ENCODE measurements at places on chromosomes 3 and 15. TPM values are rescaled to one million over a fixed set of nuclear protein-coding genes. Genes with fewer than 3 reads are reported as not detected.

TM4SF1 gene
- total RNA-seq: not detected

ATP10A gene
- 17.6 TPM for total RNA-seq

FOXB1 gene
- total RNA-seq: not detected

PRR23C gene
- total RNA-seq: not detected

FRMD5 gene
- total RNA-seq: not detected

CPLX3 gene
- total RNA-seq: 0.19 TPM

ARIH1 gene
- 351 TPM for total RNA-seq

FURIN gene
- total RNA-seq: 130 TPM

TNFAIP8L3 gene
- not detected for total RNA-seq

- no peak for DNase-seq
Observed at GRCh38 chr15:99564221-99565048, 1.3 kb upstream of the MEF2A start.

- no peak for DNase-seq
Observed at GRCh38 chr3:45946307-45946706, 3.0 kb downstream of the CXCR6 start.

GRCh38 chr3:38482951-38483350 lies 13.2 kb upstream of the EXOG start:
- no peak for DNase-seq

DNA sequence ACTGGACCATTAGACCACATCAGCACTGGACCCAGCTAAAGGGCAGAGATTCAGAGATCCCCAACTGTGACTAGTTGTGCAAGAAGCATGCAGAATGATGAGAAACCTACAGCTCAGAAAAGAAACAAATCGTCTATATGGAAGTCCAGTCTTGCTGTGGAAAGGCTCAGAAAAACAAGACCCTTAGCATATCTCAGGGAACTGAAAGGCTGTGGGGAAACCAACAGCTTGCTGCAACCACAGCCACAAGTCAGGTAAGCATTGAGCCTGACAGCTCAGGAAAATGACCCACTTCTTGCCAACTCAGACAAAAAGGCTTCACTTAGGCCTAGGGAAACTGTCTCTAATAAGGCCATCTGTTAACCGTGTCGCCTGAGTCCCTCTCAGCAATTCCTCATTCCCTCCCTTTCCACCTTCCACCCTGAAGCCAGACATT lies 145.6 kb downstream of the LSAMP start:
- no peak for DNase-seq

DNA sequence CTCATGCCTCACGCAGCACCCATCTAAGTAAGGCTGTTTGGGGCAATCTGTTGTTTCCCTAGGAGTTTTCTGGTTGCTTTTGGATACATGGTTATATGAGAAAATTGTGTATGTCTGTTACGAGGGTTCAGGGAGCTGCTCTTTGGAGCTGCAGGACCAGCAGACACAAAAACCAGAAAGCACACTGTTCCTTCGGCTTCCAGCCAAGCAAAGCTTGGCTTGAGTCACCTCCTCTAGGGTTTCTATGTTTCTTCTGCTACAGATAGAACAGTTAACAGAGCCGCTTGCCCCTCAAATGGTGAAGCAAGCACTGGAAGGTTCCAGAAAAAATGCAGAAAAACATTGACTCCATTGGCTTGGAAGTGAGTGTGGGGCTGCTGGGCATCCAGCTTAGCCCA lies 49.2 kb upstream of the CTDSPL start:
- no peak for DNase-seq

DNA sequence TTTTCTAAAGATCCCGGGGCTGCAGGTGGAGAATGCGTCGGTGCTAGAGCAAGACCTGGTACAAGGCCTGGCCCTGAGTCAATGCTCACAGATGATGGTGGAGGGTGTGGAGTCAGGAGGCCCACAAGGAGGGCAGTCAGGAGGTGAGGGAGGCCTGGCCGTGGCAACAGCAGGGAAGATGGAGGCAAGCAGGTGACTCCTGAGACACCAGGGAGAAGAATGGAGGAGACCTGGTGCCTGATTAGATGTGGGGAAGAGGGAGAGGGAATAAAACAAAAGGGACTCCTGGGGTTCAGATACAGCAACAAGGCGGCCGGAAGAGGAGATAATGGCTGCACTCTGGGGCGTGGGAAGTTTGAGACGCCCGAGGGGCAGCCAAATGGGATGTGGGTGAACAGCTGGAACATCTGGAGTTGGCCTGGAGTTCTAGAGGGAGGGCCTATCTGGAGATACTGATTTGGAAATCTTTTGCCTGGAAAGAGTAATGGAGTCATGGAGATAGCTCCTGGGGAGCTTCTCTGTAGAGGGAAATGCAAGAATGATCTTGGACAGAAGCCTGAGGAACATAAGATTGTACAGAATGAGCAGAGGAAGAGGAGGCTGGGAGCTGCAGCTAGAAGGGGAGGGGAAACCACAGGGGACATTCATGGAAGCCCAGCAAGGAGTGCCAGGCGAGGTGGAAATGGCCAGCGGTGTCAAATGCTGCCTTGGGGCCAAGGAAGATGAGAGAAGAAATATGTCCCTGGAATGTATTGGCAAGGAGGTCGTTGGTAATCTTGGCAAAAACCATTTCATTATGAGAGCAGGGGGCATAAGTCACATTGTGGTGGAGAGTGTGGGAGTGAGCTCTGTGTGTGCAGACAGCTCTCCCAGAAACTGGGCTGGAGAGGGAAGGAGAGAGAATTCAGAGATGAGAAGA lies 67.5 kb upstream of the CORO2B start:
- no peak for DNase-seq

GRCh38 chr15:28885630-28886430 lies at the start of gene APBA2:
Gene APBA2, plus strand, starts transcription at chr15:28885974. Its CDS starts 167,911 bp downstream, at chr15:29053885.
- DNase-seq: peak; percentile 62

DNA sequence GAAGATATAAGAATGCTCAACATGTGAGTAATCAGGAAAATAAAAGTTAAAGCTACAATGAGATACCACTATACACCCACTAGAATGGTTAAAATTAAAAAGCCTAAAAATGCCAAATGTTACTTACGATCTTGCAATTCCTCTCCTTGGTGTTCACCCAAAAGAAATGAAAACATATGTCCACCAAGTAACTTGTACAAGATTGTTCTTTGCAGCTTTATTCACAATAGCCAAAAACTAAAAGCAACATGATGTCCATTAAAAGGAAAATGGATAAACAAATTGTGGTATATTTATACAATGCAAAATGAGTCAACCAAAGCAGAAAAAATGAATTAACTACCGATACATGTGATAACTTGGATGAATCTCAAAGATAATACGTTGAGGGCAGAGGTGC lies 301.6 kb upstream of the THBS1 start:
- no peak for DNase-seq

- no peak for DNase-seq
Observed at GRCh38 chr3:122102191-122102935, 47.2 kb downstream of the CD86 start.

GRCh38 chr3:10223676-10224639 lies 24.3 kb upstream of the TATDN2 start:
- DNase-seq: peak; percentile 52

GRCh38 chr15:22806664-22807063 lies 20.2 kb downstream of the NIPA1 start:
- DNase-seq: no peak

DNA sequence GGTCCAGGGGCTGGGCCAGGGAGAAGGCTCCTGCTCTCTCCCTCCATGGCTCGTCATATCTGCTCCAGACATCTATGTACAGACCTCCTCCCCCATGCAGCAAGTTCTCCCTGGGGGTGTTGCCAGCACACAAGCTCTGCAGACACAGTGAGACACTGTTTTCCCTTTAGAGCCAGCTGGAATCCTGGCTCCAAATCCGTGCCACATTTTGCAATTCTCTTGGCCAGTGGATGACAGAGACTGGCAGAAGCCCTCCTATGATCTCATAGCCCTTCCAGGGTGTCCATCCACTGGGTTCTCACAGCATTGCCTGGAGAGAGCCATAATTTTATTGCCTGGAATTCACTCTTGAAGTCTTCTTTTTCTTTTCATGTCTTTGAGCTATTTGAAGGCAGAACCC lies 203.9 kb downstream of the TLE3 start:
- no peak for DNase-seq

All from CD8-positive, alpha-beta T cell (primary cell).